ENCODE measurements at places on chromosomes 2 and 18.
A peak's percentile ranks its signal among the peaks of the same experiment; 100 is the strongest.

DNA sequence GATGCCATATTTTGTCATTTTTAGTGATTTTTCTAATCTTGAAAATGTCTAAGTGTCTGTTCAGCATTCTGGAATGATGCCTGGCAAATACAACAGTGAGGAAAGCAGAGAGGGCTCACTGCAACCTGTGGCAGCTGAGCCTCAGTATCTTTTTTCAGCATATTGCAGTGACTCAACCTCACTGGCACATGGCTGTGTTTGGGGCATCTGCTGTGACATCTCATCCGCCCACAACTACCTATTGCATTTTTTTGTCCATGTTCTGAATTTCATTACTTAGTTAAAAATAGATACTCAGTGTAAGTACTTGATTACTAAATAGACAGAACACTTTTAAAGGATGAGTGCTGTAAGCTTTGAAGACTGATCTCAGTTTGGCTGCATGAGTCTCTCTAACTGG lies 10.7 kb downstream of the BABAM2 start:
- DNase-seq = peak; percentile 62

- DNase-seq = peak; percentile 87
Measured at GRCh38 chr18:36757081-36757480, 71.7 kb downstream of the TPGS2 start.

DNA sequence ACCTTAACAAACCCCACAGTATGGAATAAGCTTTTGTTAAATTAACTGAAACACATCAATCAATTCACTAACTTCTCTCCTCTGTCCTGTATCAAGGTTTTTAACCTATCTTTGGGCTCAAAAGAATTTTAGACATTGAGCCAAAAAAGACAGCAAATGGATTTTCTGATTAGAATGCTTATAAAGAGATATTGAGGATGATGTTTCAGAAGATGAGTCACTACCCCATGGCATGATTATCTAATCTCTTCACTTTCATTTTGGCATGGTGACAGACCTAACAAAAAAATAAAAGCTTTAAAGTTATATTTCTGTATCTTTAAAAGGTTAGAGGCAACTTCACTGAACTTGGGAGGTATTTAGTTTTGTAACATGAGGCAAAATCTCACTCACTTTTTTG lies 55.5 kb downstream of the SGPP2 start:
- DNase-seq = no peak

DNA sequence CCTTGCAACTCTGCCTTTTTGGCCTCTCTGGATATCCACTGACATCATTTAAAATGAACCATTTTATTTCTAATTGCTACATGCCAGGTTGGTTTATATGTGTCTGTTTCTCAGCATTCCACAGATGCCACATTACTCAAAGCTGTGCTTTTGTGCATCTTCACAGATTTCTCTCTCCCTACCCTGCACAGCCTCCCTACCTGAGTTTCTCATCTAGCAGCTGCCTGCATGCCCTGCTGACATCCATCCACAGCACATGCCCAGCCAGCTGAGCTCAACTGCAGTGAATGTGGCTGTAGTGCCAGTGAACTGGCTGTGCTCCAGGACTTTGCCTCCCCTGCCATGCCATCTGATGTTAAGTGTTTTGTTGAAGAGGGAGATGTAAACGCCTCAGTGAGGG lies 44.5 kb downstream of the PKP4 start:
- no peak for DNase-seq

GRCh38 chr2:240913810-240914644 lies 7.9 kb downstream of the CROCC2 start:
- peak; percentile 72 for DNase-seq

DNA sequence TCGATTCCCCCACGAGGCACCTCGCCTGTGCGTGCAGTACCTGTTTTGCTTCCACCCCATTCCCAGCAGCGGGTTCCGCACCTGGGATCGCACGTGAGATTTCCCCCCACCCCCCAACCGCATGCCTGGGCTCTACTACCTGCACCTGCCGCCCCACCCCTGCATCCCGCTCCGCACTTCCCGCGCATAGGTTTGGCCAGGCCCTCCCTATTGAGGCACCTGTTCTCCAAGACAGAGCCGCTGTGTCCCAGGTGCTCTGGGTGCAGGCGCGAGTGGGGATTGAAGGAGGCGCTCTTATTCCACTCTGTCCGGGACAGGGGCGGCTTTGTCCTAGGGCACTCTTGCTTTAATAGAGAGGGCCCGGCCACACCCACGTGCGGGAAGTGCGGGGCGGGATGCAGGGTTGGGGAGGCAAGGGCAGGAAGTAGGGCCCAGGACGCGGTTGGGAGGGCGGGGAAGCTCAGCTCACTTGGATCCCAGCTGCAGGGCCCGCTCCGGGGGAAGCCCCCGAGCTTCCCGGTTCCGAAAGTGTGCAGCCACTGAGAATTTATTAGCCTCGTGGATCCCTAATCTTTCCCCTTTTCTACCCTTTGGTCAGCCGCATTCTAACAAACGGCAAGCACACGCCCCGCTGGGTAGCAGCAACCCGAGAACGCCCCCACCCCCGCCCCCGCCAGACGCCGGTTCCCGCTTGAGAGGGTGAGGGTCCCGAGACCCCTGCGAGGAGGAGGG lies 670 bp upstream of the MOCOS start:
- DNase-seq = peak; percentile 59

DNA sequence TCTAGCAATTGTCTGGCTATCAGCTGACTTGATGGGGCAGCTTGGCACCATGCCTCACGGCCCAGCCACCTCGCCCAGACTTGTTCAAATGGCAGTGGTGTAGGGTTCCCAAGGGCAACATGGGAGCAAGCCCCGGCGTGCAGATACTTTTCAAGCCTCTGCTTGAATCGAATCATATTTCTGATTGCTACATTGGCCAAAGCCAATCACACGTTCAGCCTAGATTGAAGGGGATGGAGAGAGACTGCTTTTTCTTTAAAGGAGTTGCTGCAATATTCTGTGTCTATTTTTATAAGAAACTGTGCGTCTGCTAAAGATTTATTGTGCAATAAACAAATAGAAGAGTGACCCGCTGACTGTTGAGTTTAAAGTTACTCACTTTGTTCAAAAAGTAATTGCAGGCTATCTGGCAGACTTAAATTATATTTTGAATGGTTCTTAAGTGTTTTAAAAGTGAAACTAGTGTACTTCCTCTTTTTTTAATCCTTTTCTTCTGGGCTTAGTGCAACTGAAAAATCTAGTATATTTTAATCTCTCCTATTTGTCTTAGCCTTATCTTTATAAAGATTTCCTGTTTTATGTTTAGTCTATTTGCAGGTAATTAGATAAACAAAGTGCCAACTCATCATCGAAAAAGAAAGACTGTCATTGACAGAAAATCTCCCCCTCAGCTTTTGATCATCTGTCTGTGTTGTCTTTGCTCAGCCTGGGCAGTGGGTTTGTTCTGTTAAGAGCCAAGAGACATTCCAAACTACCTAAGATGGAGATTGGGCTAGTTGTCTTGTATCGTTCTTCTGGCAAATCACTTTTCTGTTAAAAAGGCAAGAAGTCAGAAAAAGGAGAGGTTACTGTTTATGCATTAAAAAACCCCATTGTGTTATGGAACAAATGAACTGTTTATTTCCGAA lies 156.1 kb downstream of the TPGS2 start:
- DNase-seq = peak; percentile 73

DNA sequence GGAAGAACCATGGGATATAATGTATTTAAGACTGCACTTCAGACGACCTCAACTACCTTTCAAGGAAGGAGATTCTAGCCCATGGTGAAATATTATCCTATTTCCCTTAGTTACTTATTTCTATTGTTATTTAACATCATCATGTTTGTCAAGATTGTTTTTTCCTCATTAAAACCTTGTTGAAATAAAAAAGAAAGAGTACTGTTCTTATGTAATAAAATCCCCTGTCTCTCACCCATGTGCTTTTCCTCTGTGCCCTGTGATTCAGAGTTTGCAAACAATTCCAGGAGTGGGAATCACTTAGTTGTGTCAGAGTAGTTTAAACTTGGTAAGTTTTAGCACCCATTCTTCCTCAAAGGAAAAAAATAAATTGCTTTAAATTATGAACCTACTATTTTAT lies 43.6 kb downstream of the ERBB4 start:
- peak; percentile 42 for DNase-seq

DNA sequence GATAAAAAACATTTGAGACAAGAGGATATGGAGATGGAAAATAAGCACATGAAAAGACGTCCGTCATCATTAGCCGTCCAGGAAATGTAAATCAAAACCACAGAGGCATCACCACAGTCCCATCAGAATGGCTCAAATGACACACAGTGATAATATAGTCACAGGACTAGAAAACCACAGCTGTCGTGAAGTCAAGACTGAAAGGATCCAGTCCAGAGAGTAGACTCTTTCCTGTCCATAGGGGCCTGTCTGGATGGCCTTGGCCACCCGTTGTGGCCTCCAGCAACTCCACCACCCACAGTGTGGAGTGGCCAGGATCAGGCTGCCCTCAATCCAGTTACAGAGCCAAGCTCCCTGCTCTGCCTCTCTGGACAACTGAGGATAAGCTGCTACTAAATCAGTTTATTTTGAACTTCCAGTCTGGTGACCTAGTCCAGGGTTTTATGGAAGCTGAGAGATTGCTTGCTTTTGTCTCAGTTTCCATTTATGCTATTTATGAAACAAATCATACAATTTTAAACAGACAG lies 60.4 kb downstream of the RHOB start:
- peak; percentile 21 for DNase-seq

GRCh38 chr2:85209887-85210286 lies 76.7 kb downstream of the TCF7L1 start:
- DNase-seq = no peak

- DNase-seq = peak; percentile 23
Measured at GRCh38 chr2:112001136-112001715, 53.8 kb upstream of the TMEM87B start.

DNA sequence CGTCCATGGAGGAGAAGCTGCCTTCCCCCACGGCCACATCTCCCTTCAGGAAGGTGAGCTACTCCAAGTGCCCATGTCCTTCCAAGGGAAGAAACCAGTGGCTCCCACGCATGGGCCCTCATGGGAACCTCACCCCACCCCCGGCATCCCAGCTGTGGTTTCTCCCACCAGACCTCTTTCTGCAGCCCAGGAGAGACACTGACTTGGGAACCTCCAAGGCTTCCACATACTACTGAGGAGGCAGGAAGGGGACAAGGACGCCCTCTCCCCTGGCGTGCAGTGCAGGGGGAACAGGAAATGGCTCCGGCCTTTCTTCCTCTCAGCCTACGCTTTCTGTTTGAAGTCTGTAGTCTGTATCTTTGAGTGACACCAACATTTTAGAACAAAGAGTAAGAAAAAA lies 104.5 kb upstream of the EPC2 start:
- DNase-seq = no peak

- no peak for DNase-seq
Measured at GRCh38 chr2:156526950-156527636, 90.9 kb downstream of the GPD2 start.

- no peak for DNase-seq
Measured at GRCh38 chr2:150166313-150167051, 321.0 kb downstream of the RND3 start.

- peak; percentile 91 for DNase-seq
Measured at GRCh38 chr2:209473930-209474419, 50.1 kb downstream of the MAP2 start.

GRCh38 chr2:238899386-238899785 lies 51.5 kb downstream of the TWIST2 start:
- peak; percentile 54 for DNase-seq

DNA sequence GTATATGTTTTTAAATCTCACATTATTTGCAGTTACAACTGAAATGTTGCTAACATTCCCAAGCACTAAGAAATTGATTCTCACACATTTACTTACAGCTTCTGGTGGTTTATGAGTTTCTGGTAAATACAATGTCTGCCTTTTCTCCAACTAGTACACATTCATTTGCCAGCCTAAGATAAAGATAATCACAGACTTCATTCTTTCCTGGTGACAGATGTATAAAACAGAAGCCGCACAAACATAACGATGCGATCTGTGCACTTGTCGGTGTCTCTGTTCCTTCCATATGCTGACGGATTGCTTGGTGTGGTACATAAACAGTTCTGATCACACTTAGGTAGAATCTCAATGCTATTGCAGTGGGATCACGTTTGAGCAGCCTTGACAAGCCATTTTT lies 100.4 kb upstream of the DDX18 start:
- no peak for DNase-seq

DNA sequence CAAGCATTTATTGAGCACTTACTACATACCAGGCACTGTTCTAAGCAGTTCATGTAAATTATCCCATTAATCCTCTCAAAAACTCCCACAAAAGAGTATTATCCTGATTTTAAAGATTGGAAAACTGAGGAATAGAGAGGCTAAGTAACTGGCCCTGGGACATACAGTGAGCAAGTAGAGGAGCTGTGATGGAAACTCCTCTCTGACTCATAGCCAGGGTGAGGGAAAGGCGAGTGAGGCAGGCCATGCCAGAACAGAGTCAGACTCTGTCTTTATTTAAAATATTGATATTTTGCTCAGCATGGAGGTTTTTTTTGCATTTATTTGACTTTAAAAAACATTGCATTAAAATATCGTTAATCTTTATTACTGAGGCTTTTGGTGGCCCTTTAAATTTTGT lies 208.0 kb downstream of the LOXHD1 start:
- DNase-seq = peak; percentile 17

DNA sequence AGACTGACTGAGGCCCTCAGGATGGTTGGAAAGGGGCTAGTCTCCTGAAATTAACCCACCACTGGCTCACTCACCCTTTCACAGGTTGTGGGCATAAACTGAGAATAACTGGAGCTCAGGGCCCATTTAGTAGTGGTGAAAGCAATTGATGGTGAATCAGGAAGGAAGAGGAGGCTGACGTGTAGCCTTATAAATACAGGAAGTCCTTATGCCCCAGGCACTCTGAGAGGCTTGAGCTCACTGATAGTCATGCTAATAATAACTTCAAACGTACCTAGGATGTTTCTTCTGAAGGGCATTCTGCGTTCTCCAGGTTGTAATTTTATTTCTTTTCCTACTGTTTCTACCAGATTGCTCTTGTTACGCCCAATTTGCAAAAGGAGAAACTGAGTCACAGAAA lies 328.4 kb downstream of the CLIP4 start:
- DNase-seq = peak; percentile 63

DNA sequence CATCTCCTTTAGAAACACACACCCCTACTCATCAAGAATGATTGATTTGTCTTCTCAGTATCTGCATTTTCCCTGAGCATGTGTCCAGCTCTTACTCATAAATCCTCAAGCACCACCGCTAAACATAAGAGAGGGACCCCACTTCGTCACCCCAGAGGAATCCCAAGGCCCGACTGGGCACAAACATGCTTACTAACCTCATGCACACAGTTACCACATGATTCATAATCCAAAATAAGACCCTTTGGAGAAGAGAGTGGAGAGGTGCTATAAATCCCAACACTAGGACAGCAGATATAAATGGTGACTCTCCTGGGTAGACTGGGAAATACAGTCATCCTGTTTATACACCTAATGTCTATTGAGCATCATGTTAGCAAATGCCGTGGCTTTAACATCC lies 843.2 kb upstream of the ID2 start:
- no peak for DNase-seq

- DNase-seq = no peak
Measured at GRCh38 chr18:3654442-3655253, 204.7 kb downstream of the TGIF1 start.

Data from GM23248 (cell line).